ENCODE measurements at places on chromosomes 2 and 18. TPM values are rescaled to one million over a fixed set of nuclear protein-coding genes. Genes with fewer than 3 reads are reported as not detected.

GRCh38 chr2:172928756-172929155 lies 146.9 kb upstream of the MAP3K20 start:
- DNase-seq, result no peak
- H3K4me1 ChIP-seq, result peaks cover 27% of the 10 kb centered on the region
- no peaks in the 10 kb centered on the region for H3K36me3 ChIP-seq
- H3K4me3 ChIP-seq, result no peak overlapping the region

DNA sequence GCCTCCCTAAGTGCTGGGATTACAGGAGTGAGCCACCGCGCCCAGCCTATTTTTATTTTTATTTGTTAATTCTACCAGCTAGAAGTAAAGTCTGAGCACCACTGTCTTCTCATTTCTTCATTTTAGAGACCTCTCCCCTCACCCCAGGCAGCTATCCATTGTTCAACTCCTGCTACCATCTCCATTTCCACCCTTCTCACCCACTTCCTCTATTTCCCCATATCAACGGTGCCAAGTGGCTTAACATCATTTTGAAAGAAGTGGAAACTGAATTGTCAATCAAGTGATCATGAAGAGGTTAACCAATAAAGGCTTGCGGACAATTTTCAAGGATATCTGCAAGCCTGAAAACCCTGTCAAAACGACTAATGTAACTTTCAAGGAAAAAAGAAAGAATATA lies 323.1 kb downstream of the NBAS start:
- H3K27ac ChIP-seq, result no peak overlapping the region
- no peaks in the 10 kb centered on the region for H3K27me3 ChIP-seq
- peaks cover 5% of the 10 kb centered on the region for H3K36me3 ChIP-seq
- no peak for DNase-seq

- no peaks in the 10 kb centered on the region for H3K27me3 ChIP-seq
- H3K4me3 ChIP-seq, result no peak overlapping the region
- no peak overlapping the region for H3K27ac ChIP-seq
- no peak for DNase-seq
- no peaks in the 10 kb centered on the region for H3K36me3 ChIP-seq
- H3K4me1 ChIP-seq, result peaks cover 15% of the 10 kb centered on the region
Measured at GRCh38 chr2:44679584-44679983, 261.9 kb upstream of the SIX3 start.

DNA sequence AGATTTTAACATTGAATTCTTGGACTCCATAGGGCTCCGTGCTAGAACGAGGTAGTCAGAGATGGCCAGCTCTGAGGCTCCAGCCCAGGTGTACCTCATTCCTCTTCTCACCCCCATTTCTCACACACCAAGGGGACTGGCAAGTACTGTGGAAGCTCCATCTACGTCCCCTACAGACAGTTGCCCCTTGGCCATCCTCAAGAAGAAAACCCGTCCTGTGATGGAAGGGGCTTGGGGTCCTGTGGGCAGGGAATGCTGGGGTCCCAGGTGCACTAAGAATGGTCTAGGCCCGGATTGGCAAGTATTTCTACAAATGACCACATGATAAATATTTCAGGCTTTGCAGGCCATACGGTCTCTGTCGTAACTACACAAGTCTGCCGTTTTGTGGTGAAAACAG lies 110.3 kb downstream of the PDCL3 start:
- H3K4me1 ChIP-seq, result peaks cover 6% of the 10 kb centered on the region
- no peak overlapping the region for H3K4me3 ChIP-seq
- no peaks in the 10 kb centered on the region for H3K36me3 ChIP-seq
- no peak overlapping the region for H3K27ac ChIP-seq

DNA sequence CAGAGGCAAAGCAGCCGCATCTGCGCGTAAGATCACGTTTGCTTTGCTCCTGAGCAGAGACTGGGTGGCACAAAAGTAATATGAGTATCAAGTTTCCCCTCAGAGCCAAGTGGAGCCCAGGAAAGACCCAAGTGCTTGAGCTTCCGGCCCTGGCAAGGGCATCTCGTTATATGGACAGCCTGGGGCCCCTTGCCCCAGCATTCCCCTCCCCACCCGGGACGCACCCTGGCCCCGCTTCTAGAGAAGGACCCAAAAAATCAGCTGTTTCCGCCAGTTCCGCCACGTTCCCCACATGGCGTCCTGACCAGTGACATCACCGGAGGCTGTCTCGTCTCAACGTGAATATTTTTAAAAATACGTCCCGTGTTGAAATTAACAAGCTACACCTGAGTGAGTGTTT lies 135.1 kb downstream of the NFATC1 start:
- no peak overlapping the region for H3K4me3 ChIP-seq
- peaks cover 32% of the 10 kb centered on the region for H3K27me3 ChIP-seq
- peaks cover 11% of the 10 kb centered on the region for H3K4me1 ChIP-seq
- peak overlapping the region; percentile 57 for H3K27ac ChIP-seq
- no peak for DNase-seq
- no peaks in the 10 kb centered on the region for H3K36me3 ChIP-seq

DNA sequence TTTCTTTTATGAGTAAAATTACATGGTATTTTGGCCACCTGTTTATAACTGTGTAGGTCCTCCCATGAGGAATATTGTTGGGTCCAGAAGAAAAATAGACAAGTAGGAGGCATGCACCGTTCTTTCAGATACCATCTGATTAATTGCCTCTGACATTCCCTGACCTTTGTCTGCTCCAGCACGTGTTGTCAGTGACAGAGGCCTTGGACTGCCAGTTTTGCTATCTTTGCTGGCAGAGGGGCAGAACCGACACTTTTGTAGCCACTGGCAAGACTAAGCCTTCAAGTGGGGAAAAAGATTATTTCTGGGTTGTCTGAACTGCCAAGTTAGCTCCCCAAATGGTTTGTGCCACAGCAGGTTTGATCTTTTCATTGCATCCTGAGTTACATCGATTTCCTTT lies 276.9 kb downstream of the CAMKMT start:
- peaks cover 11% of the 10 kb centered on the region for H3K4me1 ChIP-seq
- no peak overlapping the region for H3K27ac ChIP-seq
- no peak for DNase-seq
- H3K4me3 ChIP-seq, result no peak overlapping the region
- peaks cover 4% of the 10 kb centered on the region for H3K36me3 ChIP-seq
- H3K27me3 ChIP-seq, result no peaks in the 10 kb centered on the region

DNA sequence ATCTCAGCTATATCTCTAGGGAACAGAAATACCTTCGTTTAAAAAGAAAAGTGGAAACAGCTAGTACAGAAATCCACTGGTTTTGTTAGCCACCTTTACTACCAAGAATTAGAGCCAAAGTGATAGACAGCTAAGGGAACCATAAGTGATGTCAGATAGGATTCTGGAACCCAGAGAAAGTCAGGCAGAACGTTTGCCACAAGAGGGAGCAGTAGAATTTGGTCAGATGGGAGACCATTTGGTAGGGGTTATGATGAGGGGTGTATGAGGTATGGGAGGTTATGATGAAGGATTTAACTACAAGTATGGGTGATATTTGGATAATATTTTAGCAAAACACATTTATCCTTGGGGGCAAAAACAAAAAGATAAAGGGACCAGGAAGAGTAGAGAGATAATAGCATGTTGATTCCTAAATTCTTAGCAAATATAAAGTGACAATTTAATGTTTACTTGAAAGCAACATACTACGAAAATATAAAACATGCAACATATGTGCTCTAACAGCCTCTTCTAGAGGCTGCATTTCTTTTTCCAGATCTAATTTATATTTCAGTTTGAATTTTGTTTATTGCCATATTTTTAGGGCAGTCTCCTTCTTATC lies 3.3 kb downstream of the SLC8A1 start:
- no peaks in the 10 kb centered on the region for H3K36me3 ChIP-seq
- H3K27ac ChIP-seq, result no peak overlapping the region
- peak overlapping the region; percentile 76 for H3K4me3 ChIP-seq
- peaks cover 21% of the 10 kb centered on the region for H3K4me1 ChIP-seq

GRCh38 chr2:177989029-177989885 lies 83.3 kb downstream of the PDE11A start:
- peaks cover 2% of the 10 kb centered on the region for H3K4me1 ChIP-seq
- H3K4me3 ChIP-seq, result no peak overlapping the region
- DNase-seq, result no peak
- H3K27ac ChIP-seq, result no peak overlapping the region
- H3K36me3 ChIP-seq, result no peaks in the 10 kb centered on the region
- H3K27me3 ChIP-seq, result peaks cover 18% of the 10 kb centered on the region

- H3K4me3 ChIP-seq, result no peak overlapping the region
- no peak for DNase-seq
- H3K27ac ChIP-seq, result no peak overlapping the region
- H3K4me1 ChIP-seq, result no peaks in the 10 kb centered on the region
- H3K27me3 ChIP-seq, result no peaks in the 10 kb centered on the region
Measured at GRCh38 chr2:96702098-96702785, 37.6 kb downstream of the LMAN2L start.

DNA sequence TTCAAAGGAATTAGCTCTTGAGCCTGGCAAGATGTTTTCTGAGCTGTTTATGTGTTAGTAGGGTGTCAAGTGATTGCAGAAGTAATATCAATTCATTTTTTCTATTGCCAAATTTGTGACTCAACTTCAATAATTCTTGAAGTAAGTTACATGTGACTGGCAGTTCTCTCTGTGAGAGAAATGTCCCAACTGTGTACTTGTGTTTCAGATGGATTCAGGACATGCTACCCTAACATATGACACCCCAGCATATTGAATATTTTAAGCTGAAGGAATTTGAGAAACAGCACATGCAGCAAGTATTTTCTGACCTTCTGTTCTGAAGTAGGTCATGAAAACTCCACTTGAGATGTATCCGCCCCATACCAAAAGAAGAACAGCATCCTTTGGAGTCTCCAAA lies 263.6 kb downstream of the XIRP2 start:
- H3K27me3 ChIP-seq, result no peaks in the 10 kb centered on the region
- no peak for DNase-seq
- no peaks in the 10 kb centered on the region for H3K4me1 ChIP-seq

- no peaks in the 10 kb centered on the region for H3K4me1 ChIP-seq
- no peak for DNase-seq
- no peak overlapping the region for H3K4me3 ChIP-seq
- no peaks in the 10 kb centered on the region for H3K36me3 ChIP-seq
Measured at GRCh38 chr2:229521576-229521975, 192.8 kb downstream of the DNER start.

DNA sequence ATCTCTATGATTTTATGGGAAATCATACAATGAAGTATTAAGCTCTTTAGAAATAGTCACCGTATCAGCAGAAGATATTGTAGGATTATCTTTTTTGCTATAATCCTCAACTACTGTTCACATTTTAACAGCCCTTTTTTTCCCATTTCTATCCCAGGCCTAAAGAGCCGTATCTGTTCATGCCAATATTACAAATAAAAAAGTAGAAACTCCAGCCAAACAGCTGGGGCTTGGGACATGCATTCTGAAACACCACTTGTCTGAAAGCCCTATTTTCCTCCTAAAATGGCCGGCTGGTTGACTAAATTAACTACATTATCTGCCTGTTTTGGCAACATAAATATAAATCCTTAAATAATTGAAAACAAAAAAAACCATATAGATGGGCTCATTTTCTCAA lies 477.8 kb downstream of the CDH2 start:
- H3K4me1 ChIP-seq, result peaks cover 28% of the 10 kb centered on the region
- H3K4me3 ChIP-seq, result no peak overlapping the region
- no peaks in the 10 kb centered on the region for H3K27me3 ChIP-seq
- H3K27ac ChIP-seq, result no peak overlapping the region
- DNase-seq, result no peak

GRCh38 chr2:9313443-9313842 lies 106.8 kb downstream of the ASAP2 start:
- no peaks in the 10 kb centered on the region for H3K27me3 ChIP-seq
- no peaks in the 10 kb centered on the region for H3K36me3 ChIP-seq

- H3K27me3 ChIP-seq, result peaks cover 47% of the 10 kb centered on the region
- peaks cover 8% of the 10 kb centered on the region for H3K4me1 ChIP-seq
- no peaks in the 10 kb centered on the region for H3K36me3 ChIP-seq
Measured at GRCh38 chr2:165790466-165790865, 3.6 kb downstream of the GALNT3 start.

- no peak for DNase-seq
- no peak overlapping the region for H3K4me3 ChIP-seq
- no peak overlapping the region for H3K27ac ChIP-seq
Measured at GRCh38 chr2:171822525-171823322, 71.3 kb downstream of the SLC25A12 start.

DNA sequence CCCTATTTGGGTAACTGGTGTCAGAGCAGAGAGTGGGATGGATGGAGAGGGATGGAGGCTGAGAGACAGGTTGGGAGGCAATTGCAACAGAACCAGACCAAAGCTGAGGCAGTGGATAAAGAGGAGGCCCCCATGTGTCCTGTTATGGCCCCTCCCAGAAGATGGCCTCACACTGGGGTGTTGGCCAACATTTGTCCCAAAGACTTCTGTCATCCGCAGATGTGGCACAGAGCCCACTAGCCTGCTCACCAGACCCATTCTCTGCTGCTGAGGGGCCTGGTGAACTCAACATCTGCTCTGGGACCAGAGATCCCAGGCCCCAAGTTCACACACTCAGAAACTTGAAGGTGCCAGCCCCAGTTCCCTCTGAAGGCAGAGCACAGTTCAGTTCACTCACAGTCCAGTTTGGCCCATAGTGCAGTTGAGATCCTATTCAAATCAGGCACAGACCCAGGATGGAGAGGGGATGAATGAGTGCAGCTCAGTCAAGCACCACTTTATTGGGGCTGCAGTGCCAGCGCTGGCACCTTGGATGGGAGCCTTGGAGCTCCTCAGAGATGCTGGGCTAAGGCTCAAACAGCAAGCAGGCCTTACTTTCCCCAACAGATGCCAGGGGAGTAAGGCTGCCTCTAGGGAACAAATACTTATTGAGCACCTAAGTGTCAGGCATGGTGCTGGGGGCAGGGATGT lies 189.2 kb downstream of the ZBTB7C start:
- peak overlapping the region; percentile 78 for H3K27ac ChIP-seq
- no peaks in the 10 kb centered on the region for H3K36me3 ChIP-seq
- H3K4me1 ChIP-seq, result no peaks in the 10 kb centered on the region
- no peak overlapping the region for H3K4me3 ChIP-seq
- no peaks in the 10 kb centered on the region for H3K27me3 ChIP-seq

ESPNL gene
- 0.40 TPM for total RNA-seq

UGT1A4 gene
- not detected for total RNA-seq

LRATD1 gene
- 3.6 TPM for total RNA-seq

MPP4 gene
- total RNA-seq, result 0.18 TPM

REG1B gene
- total RNA-seq, result not detected

SPIRE1 gene
- 34.9 TPM for total RNA-seq

CCDC141 gene
- total RNA-seq, result not detected
